CD4-positive, alpha-beta T cell treated with Interleukin-4 for 1 hour (primary cell): ENCODE measurements at places on chromosomes 6 and 20.

DNA sequence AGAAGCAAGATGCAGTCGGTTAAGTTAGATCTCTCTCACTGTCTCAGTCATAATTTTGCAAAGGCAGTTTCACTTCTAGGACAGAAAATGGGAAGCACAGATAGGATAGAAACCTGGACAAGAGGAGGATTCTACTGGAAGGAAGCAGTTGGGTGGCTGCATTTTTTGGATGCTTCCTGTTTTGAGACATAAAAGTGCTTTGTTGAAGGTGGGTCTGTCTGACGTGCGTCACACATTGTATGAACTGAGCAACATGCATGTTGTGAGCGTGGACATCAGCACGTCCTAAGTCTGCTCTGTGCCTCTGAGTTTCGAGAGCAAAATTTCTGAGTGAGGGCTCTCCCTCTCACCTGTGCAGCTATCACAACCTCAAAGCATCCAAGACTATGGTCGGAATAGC lies 68.7 kb upstream of the SNX9 start:
- no peak for DNase-seq

- DNase-seq = no peak
Measured at GRCh38 chr20:43983359-43983758, 68.7 kb downstream of the TOX2 start.

DNA sequence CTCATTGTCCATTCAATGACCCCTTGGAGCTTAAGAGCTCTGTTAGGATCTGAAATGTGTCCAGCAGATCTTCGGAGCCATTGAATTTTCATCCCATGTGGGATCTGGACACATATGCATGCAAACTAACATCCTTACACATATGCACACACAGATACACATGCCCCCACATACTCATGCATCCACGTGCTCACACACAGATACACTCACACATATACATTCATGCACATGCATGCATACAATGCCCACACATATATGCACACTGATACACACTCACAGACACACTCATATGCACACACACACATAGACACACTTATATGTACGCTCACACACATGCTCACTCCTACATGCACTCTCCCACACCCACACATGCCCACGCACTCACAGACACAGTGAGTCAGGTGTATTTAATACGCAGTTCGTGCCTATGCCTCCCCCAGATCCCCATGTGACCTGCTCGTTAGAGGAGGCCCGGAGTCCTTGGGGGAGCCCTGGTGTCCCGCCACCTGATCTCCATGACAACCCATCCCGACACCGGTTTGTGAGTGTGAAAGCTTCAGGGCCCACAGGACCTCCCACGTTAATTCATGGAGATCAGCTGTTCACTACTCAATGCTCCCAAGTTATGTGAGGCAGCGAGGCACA lies 121.9 kb upstream of the SULF2 start:
- no peak for DNase-seq

- no peak for DNase-seq
Measured at GRCh38 chr6:168485818-168486217, 44.8 kb downstream of the SMOC2 start.

GRCh38 chr6:8029243-8029870 lies 34.8 kb downstream of the BLOC1S5 start:
- no peak for DNase-seq

GRCh38 chr20:64115171-64115911 lies 8.0 kb upstream of the NPBWR2 start:
- DNase-seq = no peak

- no peak for DNase-seq
Measured at GRCh38 chr6:89611666-89612065, 26.9 kb downstream of the LYRM2 start.

DNA sequence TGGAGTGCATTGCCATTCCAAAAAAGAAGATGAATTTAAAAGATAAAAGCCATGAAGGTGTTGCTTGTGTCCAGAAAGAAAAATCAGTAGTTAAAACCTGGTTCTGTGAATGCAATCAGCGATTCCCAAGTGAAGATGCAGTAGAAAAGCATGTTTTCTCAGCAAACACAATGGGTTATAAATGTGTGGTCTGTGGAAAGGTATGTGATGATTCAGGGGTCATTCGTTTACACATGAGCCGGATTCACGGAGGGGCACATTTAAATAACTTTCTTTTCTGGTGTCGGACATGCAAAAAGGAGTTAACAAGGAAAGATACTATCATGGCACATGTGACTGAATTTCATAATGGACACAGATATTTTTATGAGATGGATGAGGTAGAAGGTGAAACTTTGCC lies 24.7 kb upstream of the BAG2 start:
- no peak for DNase-seq

DNA sequence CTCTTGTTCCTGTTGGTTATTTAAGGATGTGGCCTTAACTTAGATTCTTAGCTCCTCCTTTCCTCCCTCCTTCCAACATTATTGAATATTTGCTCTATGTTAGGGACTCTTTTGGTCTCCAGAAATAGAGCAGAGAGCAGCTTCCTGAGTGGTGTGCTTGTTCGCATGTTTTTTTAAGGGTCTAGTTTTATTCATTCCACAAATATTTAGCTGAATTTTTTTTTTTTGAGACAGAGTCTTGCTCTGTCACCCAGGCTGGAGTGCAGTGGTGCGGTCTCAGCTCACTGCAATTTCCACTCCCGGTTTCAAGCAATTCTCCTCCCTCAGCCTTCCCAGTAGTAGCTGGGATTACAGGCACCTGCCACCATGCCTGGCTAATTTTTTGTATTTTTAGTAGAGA lies 169.2 kb downstream of the ZFAND3 start:
- DNase-seq = no peak

- no peak for DNase-seq
Measured at GRCh38 chr6:11389977-11390376, 147.6 kb upstream of the TMEM170B start.

GRCh38 chr6:143844006-143844405 lies 868 bp downstream of the LTV1 start:
- no peak for DNase-seq

DNA sequence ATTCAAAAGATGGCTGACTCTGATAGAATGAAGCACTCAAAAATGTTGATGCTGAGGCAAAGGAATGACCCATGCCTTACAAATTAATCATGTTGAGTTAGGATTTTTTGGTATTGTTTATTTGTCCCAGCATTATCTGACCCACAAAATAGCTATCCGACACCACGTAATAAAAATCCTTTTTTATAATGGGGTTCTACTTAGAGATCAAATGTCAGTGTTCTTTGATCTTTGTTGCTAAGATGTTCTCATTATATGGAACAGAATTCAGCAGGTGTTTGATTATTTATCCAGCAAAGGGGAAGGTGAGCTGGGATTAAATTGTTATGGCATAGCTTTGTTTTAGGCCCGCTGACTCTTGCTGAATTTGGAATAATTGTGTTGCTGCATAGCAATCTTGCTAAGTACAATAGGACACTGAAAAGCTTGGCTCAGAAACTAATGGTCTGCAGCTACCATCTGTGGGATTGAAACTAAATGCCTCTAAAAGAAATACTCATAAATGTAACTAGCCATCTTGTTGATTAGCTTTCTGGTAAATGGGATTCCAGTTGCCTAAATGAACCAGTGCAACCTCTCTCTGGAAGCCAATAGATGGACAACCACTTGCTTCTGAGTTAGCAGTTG lies 180.2 kb upstream of the HDAC2 start:
- DNase-seq = no peak

GRCh38 chr20:53738039-53738944 lies 144.7 kb upstream of the ZNF217 start:
- DNase-seq = no peak

- DNase-seq = no peak
Measured at GRCh38 chr20:44504402-44505307, 17.2 kb downstream of the SERINC3 start.

DNA sequence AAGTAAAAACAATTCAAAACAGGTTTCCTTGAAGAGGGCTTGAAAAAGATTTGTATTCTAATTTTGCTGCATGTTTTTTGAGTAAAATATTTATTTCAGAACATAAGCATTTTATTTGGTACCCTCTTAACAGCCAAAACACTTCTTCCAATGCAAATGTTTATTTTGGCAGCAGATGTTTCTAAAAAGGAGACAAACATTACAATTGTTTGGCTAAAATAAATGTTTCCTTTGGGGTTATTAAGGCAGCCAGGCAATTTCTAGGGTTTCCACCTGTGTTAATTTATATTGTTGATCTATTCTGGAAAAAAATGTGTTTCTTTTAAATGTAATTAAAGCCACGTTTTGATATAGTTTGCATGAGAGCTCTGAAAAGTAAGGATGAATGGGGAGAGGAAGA lies 56.6 kb downstream of the ARID1B start:
- DNase-seq = no peak

- DNase-seq = no peak
Measured at GRCh38 chr6:90490030-90490716, 96.7 kb downstream of the MAP3K7 start.

DNA sequence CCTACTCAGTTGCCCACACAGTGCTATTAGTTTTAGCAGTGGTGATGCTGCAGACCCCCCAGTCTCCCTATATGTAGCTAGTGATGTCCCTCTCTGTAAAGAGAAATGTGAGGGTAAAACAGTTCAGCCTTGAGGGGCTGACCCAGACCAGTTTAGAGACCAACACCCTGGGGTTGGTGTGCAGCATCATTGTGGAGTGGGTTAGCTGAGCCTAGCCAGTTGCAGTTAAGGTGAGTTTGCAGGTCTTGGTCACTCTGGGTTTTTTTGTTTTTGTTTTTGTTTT lies 401 bp upstream of the B3GALT4 start:
- DNase-seq = no peak

DNA sequence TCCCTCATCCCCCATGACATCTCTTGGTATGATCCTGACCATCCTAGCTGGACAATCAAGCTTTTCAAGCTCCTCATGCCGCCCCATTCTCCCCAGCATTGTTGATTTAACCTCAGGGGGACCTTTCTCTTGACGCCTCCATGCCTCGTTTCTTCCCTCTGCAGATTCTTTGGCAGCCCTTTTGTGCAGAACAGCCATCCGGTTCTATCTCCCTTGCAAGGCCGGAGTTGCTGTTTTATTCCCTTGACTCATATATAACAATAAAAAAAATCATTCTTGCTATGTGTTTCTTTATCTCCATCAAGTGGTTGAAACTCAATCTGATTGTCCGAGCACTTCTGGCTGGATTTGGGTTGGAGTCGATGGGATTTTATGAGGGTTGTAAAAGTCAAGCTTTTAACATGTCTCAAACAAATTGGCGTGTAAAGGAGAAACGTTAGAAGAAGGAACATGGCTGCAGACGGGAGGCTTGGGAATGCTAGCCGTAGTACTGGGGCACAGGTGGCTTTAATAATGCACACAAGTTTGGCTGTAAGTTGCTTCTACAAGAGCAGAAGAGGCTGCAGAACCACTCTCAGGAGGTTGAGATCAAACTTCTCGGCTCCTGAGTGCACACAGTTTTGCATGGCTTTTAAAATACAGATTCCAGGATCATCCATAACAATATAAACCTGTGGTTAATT lies 3.9 kb upstream of the SULF2 start:
- no peak for DNase-seq

DNA sequence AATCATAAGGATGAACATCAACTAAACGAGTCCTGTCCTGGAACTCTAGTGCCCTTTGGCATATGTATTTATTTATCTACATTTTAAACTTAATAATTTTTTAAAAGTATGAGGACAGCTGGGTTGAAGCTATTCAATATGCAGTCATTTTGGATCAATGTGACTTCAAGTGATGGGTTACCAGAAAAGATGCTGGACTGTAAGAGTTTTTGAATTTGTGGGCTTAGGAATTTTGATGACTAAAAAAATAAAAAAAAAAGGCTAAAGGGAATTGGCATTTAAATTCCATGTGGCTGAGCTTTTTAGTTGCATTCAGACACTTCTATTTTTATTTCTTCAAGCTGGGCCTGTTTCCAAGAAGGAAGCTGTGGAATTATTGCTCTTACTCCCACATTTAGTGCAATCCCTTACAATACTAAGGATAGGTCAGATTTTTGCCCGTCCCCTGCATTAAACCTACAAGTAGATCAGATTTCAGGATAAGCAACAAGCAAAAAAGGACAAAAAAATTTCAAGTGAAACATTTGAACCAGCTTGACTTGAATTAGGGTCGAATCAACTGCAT lies 704.2 kb upstream of the CITED2 start:
- DNase-seq = no peak

DNA sequence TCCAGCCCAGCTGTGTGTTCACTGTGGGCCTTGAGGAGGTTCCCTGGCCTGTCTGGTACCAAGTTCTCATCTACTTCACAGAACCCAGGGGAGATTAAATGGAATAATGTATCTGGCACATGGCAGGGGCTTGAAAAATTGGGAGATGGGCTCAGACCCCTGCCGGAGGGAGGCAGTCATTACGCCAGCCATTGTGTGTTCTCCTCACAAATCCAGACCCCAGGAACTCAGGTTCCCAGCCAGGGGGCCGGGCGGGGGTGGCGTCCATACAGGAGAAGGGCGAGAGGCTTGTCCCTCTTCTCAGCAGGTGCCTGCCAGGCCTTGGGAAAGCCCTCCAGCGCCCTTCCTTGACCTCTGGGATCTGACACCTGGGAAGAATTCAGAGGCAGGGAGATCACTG lies 8.1 kb downstream of the NOL4L start:
- no peak for DNase-seq

GRCh38 chr20:23770384-23770783 lies 19.6 kb upstream of the CST1 start:
- no peak for DNase-seq

- DNase-seq = no peak
Measured at GRCh38 chr6:149052350-149053106, 265.0 kb upstream of the TAB2 start.

DNA sequence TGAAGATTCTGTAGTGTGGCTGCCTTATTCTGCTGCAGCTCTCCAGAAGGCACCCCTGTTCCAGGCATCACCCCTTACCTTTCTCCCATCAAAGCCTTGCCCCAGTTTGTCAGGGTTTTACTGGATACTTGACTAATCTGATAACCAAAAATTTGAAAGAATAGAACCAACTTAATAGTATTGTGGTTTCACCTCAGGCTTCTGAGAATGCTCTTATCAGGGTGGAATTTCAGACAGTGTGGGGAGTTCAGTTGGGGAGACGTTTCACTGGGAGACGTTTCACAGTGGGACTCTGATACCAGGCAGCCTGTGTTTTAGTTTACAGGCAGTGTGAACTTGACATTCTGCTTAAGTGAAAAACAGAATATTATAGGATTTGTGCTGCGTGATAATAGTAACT lies 50.5 kb downstream of the SCAND1 start:
- no peak for DNase-seq

- DNase-seq = no peak
Measured at GRCh38 chr20:52226370-52226769, 34.8 kb upstream of the ZFP64 start.

DNA sequence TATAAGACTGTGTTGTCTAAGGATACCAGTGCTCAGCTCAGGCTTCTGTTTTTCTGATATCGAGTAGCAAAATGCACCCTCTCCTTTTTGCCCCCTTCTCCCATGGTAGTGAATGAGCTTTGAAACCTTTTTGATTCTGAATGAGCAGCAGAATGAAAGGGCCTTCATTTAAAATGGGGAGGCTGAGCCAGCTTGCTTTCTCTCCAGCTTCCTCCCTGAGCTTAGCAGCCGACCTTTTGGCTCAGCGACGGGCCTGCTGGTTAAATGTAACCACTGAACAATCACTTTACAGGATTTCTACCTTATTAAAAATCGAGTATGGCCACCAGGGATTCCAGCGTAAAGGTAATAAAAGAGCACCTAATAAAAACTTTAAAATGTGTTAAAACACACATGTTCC lies 133.7 kb upstream of the SPACA1 start:
- DNase-seq = no peak
